ENCODE measurements at places on chromosomes 7 and 10. TPM values are rescaled to one million over a fixed set of nuclear protein-coding genes. Genes with fewer than 3 reads are reported as not detected.

Gene CNPY1
- 2.2 TPM for total RNA-seq

Gene GDF10
- not detected for total RNA-seq

Gene FRAT1
- total RNA-seq, result 1.3 TPM

Gene PFKFB3
- 12.4 TPM for total RNA-seq

Gene ETV1
- total RNA-seq, result 23.7 TPM

Gene UCMA
- total RNA-seq, result not detected

Gene SSC4D
- 0.88 TPM for total RNA-seq

Gene ECHDC3
- 2.4 TPM for total RNA-seq

Gene SLC26A3
- not detected for total RNA-seq

Gene PYROXD2
- total RNA-seq, result 7.3 TPM

Gene KIF11
- total RNA-seq, result 1.9 TPM

Gene FAM171A1
- total RNA-seq, result 14.0 TPM

GRCh38 chr10:71945819-71946474 lies 18.2 kb upstream of the CHST3 start:
- no peak for DNase-seq

- peak; percentile 99 for DNase-seq
These were observed 16.8 kb downstream of the CALU start for GRCh38 chr7:128755819-128756476.

- no peak for DNase-seq
These were observed 1.4 kb downstream of the MTURN start for GRCh38 chr7:30136117-30136731.

DNA sequence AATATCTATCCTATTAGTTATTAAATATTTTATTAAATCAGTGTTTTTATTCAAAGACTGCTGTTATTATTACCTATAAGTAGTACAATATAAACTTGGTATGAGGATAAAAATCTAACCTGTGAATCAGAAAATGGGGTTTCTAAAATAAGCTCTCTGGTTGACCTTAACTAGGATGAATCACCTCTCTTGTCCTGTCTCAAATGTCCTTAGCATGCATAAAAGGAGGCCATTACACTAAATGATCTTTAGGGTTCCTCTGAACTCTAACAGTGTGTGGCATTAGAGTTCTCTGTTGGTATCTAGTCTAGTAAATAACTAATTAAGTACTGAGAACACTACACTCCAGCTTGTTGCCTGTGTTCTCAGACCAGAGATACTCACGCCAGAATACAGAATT lies 143.1 kb upstream of the LRRTM3 start:
- peak; percentile 80 for DNase-seq

- DNase-seq, result peak; percentile 73
These were observed 140.3 kb downstream of the FOXP2 start for GRCh38 chr7:114554781-114555537.

DNA sequence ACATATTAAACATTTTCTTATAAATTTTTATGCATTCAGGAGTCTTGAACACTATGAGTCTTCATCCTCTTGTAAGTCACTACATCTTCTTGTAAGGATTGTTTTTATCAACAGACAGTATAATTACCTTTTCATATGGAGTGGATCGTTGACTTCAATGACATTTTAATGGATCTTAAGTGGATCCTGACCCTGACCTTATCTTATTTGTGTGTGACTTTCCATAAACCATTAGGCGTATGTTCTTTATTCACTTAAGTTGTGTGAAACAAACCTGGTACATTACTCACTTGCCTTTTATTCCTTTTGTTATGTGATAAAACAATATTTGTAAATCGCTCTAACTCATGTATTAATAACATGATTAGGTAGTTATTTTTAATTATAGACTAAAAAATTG lies 18.5 kb upstream of the SEMA3C start:
- DNase-seq, result no peak

GRCh38 chr7:72023926-72024325 lies 388.2 kb downstream of the CALN1 start:
- DNase-seq, result no peak

DNA sequence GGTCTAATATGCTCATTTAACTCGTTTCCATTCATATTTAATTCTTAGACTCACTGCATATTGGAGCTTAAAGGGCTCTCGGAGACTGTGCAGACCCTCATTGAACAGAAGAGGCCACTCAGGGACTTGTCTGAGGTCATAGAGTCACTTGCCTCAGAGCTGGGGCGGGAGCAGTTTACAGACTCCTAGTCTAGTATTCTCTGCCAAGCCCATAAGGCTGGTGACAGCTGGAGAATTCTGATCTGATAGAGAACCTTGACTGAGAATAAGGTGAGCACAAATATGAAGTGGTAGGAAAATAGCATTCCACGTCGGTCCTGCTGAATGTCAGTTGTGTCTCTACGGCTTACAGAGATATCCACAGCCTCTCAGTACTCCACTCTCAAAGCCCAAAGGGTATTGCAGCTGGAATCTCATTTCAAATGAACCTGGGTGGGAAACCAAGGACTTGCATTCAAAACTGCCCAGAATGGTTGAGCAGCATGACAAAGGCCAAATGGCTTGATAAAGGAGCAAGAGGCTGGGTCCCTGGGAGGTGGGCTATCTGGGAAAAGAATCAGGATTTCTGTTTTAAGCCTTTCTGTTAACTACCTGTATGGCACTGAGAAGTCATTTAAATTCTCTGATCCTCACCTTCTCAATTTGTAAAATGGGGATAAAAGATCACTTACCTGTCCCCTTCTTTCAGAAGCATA lies 283.2 kb downstream of the SORCS3 start:
- DNase-seq, result no peak

GRCh38 chr10:123146894-123147634 lies 872 bp upstream of the HMX2 start:
- no peak for DNase-seq

- no peak for DNase-seq
These were observed 283.0 kb downstream of the HDAC9 start for GRCh38 chr7:18778594-18778993.

DNA sequence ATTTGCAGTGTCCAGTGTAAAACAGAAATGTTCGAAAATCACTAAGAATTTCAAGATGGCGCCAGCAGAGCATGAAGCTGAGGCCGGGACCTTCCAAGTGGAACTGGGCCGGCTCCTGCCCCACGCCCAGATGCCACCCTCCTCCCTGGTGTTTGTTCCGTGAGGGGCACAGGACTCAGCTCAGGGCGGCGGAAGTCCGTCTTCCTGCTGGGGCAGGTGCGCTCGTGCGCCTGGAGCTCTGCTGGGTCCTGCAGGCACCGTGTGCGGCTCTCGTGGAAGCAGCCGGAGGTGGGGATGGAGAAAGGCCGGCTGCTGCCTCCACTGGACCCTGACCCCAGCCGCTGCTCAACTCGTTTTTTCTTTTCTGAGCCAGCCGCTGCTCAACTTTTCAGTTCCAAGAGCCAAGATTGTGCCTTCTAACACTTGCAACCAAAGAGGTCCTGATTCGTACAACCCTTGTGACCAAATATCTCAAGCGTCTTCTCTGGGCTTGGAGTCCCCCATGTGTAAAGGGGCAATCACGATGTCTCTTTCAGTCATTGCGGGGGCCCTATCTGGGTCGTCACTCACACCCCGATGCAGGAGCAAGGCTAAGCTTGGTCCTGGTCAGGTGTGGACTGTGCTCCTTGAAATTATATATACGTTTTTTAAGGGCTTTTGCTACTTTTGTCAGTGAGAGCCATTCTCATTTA lies 334.4 kb downstream of the ADARB2 start:
- no peak for DNase-seq

GRCh38 chr10:104659809-104660208 lies 18.7 kb downstream of the SORCS3 start:
- DNase-seq, result no peak

DNA sequence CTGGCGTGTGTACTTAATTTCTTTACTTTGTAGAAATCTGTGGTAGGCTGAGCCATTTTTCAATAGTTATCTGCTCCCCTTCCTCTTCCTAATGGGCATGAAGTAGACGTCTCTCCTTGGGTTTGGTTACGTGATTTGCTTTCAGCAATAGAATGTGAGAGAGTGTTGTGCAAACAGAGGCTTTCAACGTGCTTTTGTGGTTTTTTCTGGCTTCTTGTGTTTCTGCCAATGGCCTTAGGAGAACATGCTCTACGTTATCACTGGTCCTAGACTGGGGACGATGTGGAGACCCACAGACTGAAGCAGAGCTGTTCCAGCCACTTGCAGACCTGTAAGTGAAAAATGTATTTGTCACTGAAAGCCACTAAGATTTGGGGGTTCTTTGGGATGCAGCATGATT lies 107.2 kb upstream of the NPTX2 start:
- peak; percentile 26 for DNase-seq

DNA sequence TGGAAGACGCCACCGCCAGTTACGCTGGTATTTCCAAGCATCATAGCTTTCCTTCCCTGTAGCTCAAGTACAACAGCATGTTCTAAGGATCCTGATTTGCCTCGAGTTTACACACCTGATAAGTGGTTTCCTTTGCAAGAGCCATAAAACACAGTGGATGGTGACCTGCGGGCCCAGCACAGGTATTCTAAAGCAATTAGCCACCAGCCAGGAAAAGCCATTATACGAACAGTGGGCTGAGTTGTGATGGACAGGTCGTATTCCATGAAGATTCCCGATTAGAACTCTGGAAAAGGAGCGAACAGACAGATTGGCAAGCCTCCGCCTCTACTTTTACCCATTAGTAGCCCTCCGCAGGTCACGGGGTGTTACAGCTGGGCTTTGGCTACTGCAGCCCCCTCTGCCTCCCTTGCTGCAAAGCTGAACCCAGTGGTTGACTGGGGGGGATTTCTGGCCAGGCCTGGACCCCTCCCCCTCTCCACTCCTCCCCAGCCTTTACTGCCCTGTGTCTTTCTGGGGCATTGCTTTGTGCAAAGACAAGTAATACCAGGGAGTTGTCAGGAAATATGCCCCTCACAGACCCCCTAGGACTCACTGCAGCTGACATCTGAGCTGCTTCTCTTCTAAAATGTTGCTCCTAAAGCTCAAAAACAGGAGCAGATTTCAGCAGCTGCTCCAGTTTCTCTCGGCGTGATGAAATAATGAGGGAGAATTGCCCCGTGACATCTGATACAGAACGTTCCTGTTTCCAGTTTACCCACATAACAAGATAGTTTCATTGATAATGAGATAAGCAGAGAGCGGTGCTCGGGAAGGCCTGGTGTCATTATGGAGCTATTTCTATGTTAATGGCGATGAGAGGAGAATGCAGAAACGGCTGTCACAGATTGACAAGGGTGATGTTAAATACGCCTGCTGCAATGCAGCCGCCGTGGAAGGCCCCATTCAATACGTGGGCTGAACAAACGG lies 214.4 kb downstream of the CCSER2 start:
- no peak for DNase-seq

- no peak for DNase-seq
These were observed 22.9 kb downstream of the CDK6 start for GRCh38 chr7:92813390-92814024.

- DNase-seq, result no peak
These were observed 137.3 kb downstream of the PTPN20 start for GRCh38 chr10:47048526-47048905.

GRCh38 chr7:79452495-79453265 lies 787 bp downstream of the MAGI2 start:
- peak; percentile 42 for DNase-seq

GRCh38 chr10:108204528-108205305 lies 1040.2 kb upstream of the SORCS1 start:
- DNase-seq, result no peak

DNA sequence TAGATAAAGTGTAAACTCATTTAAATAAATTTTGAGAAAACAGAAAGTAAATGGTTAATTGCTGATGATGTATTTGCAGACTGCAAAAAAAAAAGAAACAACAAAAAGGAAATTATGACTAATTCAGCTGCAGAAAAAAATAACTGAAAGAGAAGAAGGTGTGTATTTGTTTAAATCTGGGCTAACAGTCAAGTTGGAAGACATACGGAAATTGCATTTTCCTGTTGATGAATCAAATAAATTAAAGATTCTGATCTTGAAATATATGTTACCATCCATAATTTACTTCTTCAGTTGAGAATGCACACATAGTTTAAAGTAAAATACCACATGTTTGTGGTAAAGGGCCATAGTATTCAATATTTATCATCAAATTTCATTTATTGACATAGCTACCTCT lies 19.3 kb upstream of the ING3 start:
- no peak for DNase-seq

GRCh38 chr10:30022590-30022989 lies 36.8 kb downstream of the JCAD start:
- DNase-seq, result no peak

GRCh38 chr7:1933066-1933750 lies 263.1 kb downstream of the ELFN1 start:
- DNase-seq, result no peak

GRCh38 chr10:15440204-15440711 lies 69.2 kb upstream of the FAM171A1 start:
- no peak for DNase-seq

DNA sequence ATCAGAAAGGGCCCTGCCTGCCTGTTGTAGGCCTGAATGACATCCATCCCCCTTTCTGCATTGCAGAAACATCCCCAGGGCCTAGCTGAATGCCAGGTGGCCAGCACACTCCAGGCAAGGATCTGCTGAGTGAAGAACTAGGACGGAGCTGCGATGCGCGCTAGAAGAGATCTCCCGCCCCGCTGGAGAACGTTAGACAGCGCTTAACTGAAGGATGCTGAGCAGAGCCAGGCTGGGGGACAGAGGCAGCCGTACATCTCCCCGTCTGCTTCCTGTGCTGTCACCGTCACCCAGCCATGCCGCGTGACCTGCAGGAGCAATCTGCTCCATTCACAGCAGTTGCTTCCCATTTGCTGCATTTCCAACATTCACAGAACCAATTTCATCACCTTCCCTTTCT lies 73.3 kb downstream of the FAM53B start:
- no peak for DNase-seq

GRCh38 chr10:88168171-88169036 lies 305.0 kb downstream of the PTEN start:
- no peak for DNase-seq

GRCh38 chr10:98144985-98145384 lies 10.5 kb downstream of the R3HCC1L start:
- no peak for DNase-seq

DNA sequence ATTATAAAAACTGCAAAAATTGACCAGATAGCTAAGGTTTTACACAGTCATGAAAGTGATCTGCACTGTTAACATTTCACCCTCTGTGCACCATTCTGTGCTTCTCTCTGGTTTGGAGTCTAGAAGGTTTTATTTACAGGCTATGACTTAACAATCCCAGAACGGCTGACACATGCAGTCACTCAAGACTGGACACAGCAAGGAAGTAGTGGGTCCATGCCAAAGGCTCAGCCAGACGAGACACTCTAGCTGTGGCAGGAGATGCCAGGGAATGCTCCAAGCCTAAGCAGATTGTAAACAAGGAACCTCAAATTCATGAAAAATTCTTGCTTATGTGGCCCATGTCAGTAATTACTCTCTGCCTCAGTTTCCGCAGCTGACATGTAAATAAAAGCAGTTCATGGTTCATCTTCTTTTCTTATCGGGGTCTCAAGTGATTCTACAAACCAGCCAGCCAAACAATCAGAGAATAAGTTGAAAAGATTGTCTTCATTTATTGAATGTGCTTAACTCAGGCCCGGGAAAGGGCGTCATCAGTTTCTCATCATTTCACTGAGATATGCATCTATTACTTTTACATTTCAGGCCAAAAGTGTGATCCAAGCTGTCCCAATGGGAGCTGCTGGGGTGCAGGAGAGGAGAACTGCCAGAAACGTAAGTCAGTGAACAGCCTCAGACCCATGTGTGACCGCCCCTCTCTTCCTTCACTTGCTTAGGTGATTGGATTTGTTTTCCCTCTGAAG lies 132.1 kb downstream of the EGFR start:
- peak; percentile 88 for DNase-seq
